CD4-positive, alpha-beta T cell treated with Interleukin-15 for 4 hours (primary cell): ENCODE measurements at places on chromosomes 1 and 21.

GRCh38 chr1:6245869-6246496 is 2.0 kb downstream of the HES3 start:
- DNase-seq, result peak; percentile 27

DNA sequence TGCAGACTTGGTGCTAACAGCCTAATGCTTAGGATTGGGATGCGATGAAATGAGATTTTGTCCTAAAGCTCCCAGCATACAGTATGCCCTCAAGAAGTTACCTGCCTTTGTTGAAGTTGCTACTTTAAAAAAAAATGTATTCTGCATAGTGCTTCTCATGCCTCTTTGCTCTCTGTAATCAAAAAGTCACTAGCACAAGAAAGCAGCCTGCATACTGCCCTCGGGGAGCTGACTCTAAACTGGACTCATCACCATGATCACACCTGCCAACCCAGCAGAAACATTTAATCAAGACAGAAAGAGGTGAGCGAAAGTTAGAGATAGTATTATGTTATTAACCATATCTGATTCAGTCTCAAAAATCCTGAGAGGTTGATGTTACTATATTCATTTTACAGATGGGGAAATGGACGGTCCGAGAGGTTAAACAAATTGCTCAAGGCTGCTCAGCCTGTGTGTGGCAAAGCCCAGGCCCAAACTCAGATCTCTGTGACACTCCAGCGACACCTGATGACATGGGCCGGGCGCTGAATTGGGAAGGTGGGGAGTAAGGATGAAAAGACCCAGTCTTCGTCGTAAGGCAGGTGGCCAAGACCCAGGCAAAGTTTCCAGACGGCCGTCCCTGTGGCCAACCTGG is 1.1 kb downstream of the BATF3 start:
- DNase-seq, result no peak

DNA sequence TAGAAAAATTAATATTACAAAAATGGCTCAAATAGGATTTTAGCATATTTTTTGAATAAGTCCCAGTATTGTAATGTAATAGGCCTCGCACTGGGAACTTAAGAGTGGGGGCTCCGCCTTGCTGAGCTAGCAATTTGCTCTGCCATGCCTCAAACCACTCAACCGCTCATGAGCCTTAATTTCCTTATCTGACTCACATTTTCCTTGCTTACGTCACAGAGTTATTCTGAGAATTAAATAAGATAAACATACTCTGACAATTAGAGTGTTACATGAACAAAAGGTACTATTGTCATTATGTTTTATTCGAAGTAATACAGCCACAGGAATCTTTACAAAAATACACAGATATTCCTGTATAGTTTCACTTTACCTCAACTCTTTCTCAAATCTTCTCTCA is 108.1 kb downstream of the SLC44A5 start:
- no peak for DNase-seq

- DNase-seq, result no peak
Measured at GRCh38 chr1:153253076-153253475, 6.4 kb upstream of the LORICRIN start.

DNA sequence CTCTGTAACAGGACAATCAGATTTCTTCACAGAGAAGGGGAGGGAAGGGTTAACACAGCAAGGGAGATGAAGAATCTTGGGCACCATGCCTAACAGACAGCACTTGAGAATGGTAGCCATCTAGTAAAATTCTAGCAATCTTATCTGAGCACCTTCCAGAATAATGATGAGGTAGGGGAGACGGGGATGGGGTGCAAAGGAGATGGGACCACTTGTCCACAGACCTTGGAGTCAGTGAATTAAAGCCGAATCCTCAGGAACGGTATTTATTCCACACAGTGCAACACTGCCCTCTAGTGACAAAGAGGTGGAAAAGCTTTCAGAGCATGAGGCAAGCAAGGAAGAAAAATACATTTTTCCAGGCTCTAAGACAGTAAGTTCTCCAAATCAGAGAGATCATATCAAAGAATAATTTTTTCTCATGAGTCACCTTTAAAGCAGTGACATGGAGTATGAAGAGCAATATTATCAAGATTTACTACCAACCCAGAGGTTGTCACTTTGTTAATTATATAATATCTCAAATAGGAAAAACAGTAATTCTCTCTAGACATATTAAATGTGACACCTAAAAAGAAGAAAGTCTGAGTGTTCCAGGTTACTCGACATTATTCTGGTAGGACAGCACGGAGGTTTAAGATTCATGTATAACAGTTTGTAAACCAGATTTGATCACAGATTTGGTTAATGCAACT is 43.3 kb upstream of the LPAR3 start:
- DNase-seq, result peak; percentile 62

DNA sequence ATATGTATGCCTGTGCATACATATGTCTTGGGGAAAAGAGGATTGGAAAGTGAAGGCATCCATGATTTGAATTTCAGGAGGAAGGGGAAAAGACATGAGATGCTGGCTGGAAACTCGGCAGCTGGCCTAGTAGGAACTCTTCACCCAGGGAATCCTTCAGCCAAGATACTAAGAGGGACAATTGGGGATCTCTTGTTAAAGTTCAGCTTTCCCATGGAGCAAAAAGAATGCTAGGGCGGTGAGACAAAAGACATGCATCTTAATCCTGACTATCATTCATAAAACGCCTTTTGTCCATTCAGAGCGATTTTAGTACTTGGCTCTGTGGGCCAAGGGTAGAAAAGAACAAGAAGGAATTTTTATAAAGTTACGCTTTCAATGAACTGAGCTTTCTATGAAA is 20.5 kb downstream of the PDPN start:
- no peak for DNase-seq

DNA sequence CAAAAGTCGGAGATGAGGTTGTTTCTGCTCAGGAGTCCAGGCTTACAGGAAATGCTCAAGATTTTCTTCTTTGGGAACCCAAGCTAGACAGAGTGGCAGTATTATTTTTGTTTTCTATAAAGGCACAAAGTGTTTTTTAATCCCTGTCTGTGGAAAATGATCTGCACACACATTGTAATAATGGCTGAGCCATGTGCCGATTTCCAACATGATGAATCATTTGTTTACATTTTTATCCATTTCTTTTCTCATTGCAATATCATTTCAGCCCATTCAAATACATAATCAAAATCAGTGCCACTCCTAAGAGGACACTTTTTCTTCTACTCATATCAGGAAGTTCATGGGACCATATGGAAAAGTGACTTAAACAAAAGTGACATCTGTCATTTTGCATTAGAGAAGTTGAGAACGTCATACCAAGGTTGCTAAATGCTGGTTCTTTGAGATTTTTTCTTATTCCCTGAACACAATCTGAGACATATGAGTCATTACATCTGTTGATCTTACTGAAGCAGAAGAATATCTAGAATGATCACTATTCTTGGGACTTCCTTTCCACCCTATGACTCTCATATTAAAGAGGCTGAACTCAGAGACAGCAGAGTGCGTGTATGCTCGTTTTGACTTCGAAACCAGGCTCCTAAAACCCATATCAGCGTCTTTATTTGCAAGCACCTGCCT is 44.9 kb downstream of the ACTA1 start:
- DNase-seq, result no peak

DNA sequence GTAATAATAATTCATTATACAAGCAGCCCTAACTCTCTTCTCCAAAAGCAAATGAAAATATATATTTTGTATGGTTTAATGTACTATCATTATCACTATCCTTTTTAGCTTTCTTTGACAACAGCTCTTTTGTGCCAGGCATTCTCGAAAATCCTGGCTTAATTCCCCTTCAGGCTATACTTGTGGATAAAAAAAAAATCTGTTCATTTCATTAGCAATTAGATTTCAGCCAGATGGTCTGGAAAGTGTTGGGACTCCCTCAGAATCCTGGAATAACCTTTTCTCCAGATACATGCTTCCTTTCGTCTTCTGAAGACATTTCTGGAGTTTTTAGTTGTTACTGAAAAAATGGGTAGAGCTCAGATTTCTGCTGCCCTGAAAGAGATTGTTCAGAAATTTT is 83.4 kb upstream of the PLPPR4 start:
- no peak for DNase-seq

GRCh38 chr1:57800376-57800775 is 376.5 kb upstream of the DAB1 start:
- DNase-seq, result no peak

GRCh38 chr21:45250914-45251634 is 36.6 kb downstream of the POFUT2 start:
- no peak for DNase-seq

DNA sequence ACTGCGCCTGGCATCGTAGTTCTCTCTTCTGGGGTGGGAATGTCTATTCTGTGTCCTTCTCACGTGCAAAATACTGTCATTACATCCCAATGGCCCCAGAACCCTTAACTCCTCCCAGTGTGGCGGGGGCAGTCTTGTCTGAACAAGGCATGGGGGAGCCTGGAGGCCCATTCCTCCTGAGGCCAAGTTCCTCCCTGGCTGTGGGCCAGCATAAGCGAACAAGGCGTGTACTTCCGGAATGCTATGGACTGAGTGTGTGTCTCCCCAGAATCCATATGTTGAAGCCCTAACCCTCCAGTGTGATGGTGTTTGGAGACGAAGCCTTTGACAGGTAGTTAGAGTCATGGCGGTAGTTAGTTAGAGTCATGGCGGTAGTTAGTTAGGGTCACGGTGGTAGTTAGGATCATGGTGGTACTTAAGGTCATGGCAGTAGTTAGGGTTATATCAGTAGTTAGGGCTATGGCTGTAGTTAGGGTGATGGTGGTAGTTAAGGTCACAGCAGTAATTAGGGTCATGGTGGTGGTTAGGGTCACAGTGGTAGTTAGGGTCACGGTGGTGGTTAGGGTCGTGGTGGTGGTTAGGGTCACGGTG is 71.0 kb downstream of the PRKCZ start:
- DNase-seq, result no peak

GRCh38 chr1:91730801-91731732 is 154.9 kb downstream of the TGFBR3 start:
- no peak for DNase-seq

- DNase-seq, result no peak
Measured at GRCh38 chr1:8011016-8011415, 15.1 kb downstream of the ERRFI1 start.

- no peak for DNase-seq
Measured at GRCh38 chr1:101165532-101165931, 71.3 kb upstream of the S1PR1 start.

GRCh38 chr1:81412954-81413353 is 387.8 kb upstream of the ADGRL2 start:
- DNase-seq, result no peak

DNA sequence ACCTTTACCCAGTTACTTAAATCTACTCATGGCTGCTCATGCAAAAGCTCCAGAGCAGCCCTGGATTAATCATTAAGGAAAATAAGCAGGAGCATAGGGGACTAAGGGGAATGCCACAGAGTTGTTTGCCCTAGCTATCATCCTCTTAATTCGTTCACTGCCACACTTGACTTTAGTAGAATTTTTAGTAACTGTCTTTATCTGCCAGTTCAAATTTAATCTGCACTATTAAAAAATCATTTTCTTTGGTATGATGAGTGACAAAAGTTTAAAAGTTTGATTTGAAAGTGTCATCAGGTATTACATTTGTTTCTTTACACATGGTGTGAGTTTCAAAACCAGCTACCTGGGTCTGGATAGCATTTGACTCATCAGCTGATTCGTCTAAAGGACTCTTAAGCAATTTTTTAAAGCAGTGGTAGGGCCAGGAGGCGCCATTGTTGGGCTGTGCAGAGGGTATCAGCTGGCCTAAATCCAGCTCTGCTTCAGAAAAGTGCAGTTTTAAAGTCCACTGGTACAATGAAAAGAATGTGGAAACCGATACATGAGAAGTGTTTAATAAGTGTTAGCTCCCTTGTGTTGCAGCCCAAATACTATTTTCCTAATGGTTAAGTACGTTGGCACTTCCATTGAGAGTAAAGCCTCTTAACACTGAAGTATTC is 69.9 kb upstream of the DR1 start:
- DNase-seq, result no peak

DNA sequence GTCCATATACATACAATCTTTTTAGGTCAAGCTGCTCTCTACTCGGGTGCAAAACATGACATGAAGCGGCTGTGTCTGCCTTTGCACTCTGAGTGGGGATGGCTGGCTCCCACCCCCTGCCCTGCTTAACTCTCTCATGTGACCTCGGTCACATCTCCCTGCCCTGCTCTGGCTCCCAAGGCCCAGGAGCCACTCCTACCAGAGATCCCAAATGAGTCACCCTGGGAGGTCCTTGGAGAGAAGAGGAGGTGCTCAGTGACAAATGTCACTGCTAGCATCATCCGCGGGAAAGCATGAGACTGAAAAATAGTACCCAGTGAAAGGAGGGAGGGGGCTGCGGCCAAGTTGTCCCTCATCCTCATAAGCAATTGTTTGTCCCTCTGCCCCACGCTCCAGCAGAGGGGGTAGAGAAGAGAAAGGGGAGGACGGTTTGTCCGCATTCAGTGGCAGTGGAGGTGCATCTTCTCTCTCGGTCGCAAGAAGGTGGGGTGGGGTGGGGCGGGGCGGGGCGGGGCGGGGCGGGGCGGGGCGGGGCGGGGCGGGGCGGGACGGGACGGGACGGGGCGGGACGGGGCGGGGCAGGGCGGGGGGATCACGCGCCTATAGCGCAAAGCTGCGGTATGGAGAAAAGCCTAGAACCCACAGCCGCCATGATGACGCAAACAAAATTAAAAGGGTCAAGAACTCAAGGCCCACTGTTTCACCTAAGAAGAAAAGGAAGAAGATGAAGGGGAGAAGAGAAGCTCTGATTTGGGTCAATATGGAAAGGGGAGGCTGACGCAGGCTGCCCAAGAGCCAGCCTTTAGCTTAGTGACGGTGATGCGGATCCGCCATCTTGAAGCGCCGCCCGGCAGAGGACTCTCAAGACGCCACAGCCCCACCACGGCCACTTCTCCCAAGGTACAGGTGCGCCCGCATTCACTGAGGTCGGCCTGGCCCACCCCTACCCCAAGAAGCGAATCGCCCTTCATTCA is 66.2 kb downstream of the CD46 start:
- DNase-seq, result no peak

GRCh38 chr1:54922040-54922761 is 35.2 kb upstream of the DHCR24 start:
- no peak for DNase-seq

DNA sequence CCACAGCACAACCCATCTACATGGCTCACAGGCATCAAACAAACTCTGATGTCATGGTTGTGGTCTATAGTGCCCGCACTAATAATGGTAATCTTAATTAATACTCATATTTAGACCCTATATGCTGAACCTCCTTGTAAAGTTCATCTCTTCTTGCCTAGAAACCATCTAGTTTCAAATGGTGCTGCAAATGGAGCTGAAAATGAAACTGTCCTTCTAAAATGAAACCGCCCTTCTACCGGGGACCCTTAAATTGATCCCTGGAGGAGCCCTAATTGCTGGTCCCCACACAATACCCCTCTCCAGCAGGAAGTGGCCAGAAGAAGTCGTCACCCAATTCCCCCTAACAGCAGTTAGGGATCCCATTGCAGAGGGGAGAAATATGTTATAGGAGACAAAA is 612.6 kb downstream of the MRPL39 start:
- DNase-seq, result no peak

DNA sequence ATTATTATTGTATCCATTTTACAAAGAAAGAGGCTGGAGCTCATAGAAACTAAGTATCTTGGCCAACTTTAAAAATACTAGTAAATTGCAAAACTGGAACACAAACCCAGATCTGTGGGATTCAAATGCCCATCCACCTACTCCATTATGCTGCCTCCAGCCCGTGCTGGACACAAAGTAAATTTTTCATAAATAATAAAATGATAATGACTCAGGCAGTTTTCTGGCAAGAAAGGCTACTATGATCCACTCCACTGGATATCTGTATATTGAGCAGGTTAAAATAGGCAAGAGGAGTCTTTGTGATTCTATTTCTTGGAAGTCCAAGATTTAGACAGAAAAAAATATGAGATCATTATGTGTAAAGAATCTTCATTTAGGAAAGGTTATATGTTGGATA is 138.3 kb upstream of the DUSP10 start:
- no peak for DNase-seq

- DNase-seq, result peak; percentile 12
Measured at GRCh38 chr1:173255214-173255813, 48.2 kb upstream of the TNFSF4 start.
